SHP77 (cell line): ENCODE measurements at places on chromosomes 3 and 15.
A peak's percentile ranks its signal among the peaks of the same experiment; 100 is the strongest.

GRCh38 chr3:110378481-110378880, 693.1 kb upstream of the NECTIN3 start:
- DNase-seq: no peak

GRCh38 chr3:43038010-43038409, 58.9 kb downstream of the GASK1A start:
- DNase-seq: no peak

GRCh38 chr3:78529601-78530000, 1238.2 kb downstream of the ROBO1 start:
- no peak for DNase-seq

- DNase-seq: no peak
Observed at GRCh38 chr15:27183201-27183600, 212.2 kb downstream of the GABRG3 start.

DNA sequence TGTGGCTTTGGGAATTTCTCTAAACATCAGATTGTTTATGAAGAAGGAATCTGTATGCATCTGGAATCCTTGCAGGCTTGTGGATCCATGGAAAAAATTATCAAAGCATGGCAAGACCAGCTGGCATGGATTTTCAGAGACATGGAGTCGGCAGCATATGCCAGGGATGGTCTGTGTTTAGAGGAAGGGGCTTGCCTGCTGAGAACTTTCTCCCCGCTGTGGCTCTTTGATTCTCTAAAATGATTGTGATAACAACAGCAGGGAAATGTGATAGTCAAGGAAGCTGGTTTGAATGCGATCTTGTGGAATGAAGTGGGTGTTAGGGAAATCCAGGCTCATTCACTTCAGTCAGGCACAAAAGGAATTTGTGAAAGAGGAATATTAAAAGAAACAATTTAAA, 245.7 kb upstream of the THRB start:
- DNase-seq: no peak

GRCh38 chr3:158134363-158134762, 24.5 kb downstream of the RSRC1 start:
- DNase-seq: no peak

DNA sequence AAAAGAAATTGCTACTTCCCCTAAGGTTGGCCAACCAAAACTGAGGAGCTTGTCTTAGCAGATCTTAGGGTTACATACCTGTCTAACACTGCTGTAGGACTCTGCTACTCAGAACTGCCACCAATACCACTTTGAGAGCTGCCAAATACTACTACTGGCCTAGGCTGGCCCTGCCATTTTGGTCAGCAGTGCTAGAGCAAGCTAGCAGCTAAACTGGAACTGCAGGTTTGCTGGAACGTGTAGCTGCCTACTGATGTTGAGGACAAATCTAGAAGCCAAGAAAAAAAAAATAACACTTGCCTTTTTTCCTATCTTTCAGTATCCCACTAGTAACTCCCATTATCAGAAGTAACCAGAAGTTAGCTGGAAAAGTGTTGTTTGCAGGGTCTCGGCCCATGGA, 387.4 kb downstream of the RBMS3 start:
- DNase-seq: no peak

DNA sequence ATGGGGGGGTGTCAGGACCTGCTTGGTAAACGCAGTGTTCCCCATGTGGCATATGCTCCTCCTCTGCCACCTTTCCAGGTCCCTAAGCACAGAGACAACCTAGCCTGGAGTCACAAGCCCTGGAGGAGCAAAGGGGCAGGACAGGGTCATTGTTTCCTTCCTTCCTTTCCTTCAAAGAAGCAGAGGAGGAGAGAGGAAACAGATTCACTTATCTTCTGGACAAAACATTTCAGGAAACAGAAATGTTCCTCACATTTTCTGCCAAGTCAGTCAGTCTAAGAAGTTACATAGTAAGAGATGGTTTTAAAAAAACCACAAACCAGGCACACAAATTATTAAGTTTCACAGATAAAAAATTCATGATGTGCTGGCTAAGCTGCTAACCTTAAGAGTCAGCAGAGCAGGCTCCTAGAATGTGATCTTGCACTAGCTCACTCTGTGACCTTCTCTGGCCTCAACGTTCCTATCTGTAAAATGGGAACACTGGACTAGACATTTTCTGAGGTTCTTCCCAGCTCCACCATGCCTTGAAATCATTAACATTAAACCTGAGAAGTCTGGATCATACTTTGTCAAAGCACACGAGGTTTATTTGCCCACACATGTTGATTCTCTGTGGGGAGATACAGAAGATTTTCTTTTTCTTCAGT, 47.9 kb downstream of the ATP13A5 start:
- DNase-seq: no peak

GRCh38 chr15:88331291-88331690, 74.8 kb upstream of the NTRK3 start:
- DNase-seq: peak; percentile 47

DNA sequence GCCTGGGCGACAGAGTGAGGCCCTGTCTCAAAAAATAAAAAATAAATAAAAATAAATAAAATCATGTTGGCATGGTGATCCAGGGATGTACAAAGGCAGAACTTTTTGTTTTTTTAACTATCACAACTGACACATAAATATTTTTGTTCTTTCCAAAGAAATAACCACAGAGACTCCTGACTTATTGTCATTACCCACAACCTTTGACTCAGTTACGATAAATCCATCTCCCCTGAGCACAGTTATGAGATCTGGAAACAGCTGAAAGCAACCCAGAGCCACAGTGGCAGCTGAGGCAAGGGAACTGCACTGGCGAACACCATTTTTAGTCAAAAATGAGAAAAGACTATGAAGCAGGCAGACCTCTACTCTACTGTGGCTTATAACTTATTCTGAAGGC, 24.0 kb downstream of the OSBPL10 start:
- no peak for DNase-seq

- DNase-seq: no peak
Observed at GRCh38 chr3:169153656-169154055, 509.9 kb downstream of the MECOM start.

GRCh38 chr3:37324850-37325321, 150.5 kb upstream of the LRRFIP2 start:
- no peak for DNase-seq

DNA sequence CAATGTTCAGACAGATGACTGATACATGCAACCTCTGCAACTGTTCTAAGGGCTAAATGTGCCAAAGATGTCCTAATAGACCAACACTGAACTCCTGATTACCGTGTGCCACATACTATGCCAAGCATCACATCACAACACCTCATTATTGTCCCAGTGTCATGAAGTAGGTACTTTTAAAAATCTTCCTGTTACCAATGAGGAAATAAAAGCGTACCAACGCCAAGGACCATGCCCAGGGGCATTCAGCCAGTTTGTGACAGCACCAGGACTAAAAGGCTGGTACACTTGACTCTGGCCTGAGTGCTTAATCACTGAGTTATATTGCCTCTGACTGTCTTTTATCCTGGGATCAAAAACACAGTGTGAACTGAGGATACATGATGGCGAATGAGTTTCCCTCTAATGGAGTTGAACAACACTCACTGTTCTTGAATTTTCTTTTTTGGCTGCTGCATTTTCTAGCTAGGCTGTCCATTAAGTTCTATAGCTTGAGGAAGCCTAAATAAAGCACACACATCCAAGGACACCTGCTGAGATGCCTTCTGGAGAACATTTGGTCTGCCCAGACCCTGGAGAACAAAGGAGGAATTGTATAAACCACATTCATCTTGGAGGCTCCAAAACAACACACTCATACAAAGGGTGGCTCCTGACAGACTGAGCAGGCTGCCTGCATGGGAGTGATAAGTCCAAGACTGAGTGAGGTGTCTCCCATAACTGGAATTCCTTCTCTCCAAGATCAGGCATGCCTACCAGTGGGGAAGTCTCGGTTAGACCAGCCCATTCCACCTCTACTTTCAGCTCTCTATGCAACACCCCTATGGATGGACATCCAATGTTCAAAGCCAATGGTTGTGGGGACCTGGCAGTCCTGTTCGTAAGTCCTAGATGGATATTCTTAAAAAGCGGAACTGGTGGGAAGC, 126.7 kb upstream of the PRICKLE2 start:
- no peak for DNase-seq

DNA sequence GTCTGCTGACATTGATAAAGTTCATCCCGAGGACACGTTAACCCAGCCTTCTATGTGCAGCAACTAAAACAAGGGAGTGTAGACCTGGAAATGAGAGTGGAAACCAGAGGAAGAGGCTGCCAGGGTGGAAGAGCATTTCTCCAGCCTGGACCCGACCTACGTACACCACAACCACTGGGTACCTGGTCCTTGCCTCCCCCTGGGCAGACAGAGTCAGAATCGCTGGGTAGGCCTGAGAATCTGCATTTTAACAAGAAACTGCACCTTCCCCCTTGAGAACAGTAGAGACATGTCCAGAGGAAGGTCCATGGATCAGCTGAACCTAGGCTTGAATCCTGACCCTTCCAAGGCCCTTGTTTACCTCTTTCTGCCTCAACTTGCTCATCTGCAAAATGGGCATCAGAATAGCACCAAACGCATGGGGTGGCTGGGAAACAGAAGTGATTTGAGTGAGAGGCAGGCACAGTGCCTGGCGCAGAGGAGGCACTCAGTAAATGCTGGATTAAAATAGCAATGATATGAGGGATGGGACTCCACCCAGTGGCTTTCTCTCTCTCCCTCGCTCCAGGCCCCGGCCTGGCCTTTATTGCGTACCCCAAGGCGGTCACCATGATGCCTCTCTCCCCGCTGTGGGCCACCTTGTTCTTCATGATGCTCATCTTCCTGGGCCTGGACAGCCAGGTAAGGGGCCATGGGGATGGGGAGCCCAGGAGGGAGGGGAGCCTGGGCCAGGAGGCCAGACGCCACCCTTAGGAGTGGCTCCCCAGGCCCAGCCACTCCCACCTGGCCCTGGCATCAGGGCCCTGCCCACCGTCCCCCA, 66.9 kb upstream of the SLC6A1 start:
- DNase-seq: no peak

GRCh38 chr3:16484216-16484615, 29.3 kb downstream of the RFTN1 start:
- no peak for DNase-seq

GRCh38 chr3:17801131-17801530, 58.7 kb upstream of the TBC1D5 start:
- no peak for DNase-seq

GRCh38 chr15:48363474-48363873, 32.2 kb downstream of the DUT start:
- DNase-seq: no peak

GRCh38 chr15:80855206-80855605, 76.0 kb downstream of the CEMIP start:
- no peak for DNase-seq

GRCh38 chr3:105965384-105965783, 96.6 kb upstream of the CBLB start:
- DNase-seq: no peak

DNA sequence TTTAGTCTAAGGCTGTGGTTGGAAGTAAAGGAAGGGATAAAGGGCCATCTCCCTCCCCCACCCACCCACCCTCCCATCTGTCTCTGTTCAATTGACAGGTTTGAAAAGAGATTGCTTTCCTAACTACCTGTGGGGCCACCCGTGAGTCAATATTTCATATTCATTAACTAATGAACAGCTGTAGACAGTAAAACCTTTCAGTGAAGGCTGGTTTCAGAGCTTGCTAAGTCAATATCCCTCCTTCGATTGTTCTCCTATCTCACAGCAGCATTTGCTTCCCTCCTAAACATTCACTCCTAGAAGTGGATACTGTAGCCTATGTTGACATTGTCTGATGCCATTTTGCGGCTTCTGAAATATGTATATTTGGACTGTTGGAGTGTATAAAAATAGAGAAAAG, 85.9 kb upstream of the SYNPR start:
- DNase-seq: no peak

DNA sequence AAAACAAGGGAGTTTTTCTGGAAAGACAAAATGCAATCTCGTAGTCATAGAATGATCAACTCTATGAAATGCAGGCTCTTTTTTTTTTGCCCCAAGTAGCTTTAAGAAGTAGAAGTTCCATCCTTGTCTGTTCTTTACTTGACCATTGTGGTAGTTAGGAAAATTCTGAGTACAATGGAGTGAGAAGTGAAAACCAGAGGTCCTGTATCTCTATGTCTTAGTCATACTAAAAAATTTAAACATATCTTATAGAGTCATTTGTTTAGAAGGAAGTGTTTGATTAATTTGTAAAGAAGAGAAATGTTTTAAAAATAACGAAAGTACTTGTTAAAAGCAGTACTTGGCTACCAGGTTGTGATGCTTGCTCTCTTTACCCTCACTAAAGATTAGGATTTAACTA, 52.4 kb downstream of the PRKCI start:
- no peak for DNase-seq

GRCh38 chr15:65856821-65857455, 12.4 kb upstream of the RAB11A start:
- peak; percentile 57 for DNase-seq

GRCh38 chr3:192188218-192188835, 539.0 kb downstream of the FGF12 start:
- peak; percentile 0 for DNase-seq

DNA sequence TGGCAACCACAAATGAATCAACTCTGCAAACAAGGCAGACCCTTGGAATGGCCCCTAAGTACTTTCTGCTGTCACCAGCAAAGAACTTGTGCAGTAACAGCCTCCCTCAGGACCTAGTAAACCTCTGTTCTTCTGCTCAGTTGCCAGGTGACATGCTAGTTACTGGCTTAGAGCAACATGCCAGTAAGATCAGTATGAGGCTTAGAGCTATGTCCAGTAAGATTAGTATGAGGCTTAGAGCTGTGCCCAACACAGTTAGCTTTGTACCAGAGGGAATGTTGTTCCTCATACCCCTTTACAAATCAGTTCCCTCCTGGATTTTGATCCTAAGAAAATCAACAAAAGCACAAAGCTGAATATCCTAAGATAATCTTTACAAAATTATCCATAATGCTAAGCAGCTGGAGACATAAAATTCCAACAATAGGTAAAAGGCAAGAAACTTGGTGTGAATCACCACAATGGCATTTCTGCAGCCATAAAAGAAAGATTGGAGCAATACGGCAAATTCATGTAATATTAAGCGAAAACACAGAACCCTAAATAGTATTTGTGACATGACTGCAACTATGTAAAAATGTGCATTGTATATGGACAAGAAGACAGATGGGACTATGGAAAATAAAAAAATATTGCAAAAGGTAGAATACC, 107.3 kb upstream of the LPP start:
- no peak for DNase-seq

DNA sequence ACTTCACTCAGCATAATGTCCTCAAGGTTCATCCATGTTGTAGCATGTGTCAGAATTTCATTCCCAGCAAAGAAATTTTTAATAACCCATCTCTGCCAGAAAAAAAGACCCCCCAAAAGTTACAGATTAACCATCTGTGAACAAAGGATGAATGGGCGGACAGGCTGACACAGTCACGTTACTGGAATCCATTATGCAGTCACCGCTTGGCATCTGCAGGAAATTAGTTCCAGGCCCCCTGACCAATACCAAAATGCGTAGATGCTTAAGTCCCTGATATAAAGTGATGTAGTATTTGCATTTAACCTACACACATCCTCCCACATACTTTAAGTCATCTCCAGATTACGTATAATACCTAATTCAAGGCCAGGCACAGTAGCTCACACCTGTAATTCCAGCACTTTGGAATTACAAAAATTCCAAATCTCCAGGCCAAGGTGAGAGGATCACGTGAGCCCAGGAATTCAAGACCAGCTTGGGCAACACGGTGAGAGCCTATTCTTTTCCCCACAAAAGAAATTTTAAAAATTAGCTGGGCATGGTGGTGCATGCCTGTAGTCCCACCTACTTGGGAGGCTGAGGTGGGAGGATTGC, 1.5 kb upstream of the SLC12A8 start:
- DNase-seq: no peak
